H1 (cell line): ENCODE measurements at places on chromosomes 4 and X. TPM values are rescaled to one million over a fixed set of nuclear protein-coding genes. Genes with fewer than 3 reads are reported as not detected.

DNA sequence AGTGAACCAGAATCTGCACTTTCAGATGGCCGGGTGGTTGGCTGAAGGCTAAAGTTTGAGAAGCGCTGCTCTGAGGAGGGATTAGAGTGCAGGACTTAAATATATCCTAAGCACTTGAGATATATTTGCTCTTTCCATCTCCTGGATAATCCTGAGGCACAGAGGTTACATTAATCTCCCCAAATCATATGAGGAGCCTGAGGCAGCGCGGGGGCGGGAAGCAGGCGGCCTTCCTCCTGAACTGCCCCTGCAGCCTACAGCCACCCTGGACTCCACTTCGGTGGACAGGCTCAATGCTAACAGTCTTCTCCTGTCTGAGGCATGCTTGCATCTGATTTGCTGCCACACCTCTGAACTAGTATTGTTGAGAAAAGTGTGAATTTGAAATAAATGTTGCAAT is 72.5 kb downstream of the AFAP1 start:
- peaks cover 4% of the 10 kb centered on the region for H3K4me1 ChIP-seq
- no peaks in the 10 kb centered on the region for H3K27me3 ChIP-seq
- H3K4me3 ChIP-seq, result no peak overlapping the region
- H3K27ac ChIP-seq, result no peak overlapping the region
- peaks cover 13% of the 10 kb centered on the region for H3K36me3 ChIP-seq
- DNase-seq, result no peak

Gene EVC2
- polyA plus RNA-seq, result 0.73 and 1.4 TPM in 2 replicates

GRCh38 chrX:132188175-132188574 is 31.1 kb downstream of the RAP2C start:
- no peak overlapping the region for H3K27ac ChIP-seq
- no peaks in the 10 kb centered on the region for H3K27me3 ChIP-seq
- H3K36me3 ChIP-seq, result no peaks in the 10 kb centered on the region
- no peak for DNase-seq
- H3K4me3 ChIP-seq, result no peak overlapping the region

Gene NUDT10
- polyA plus RNA-seq, result 14.4 and 18.2 TPM in 2 replicates

DNA sequence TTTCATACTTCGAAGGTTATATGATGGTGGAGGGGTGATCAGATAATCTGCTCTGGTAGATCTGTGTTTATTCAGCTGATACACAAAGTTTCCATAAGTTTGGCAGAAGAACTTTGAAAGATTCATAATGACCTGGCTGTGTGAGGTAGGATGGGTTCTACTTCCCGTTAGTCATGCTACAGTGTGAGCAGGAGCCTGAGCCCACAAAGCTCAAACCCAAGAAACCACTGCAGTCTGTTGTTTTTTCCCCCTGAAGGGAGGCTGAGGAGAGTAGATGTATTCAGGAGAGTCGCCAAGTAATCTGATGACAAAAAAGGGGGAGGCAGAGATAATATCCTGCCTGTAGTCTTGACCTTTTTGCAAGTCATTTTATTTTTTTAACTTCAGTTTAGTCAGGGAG is 52.8 kb upstream of the PPP3CA start:
- H3K4me3 ChIP-seq, result no peak overlapping the region
- DNase-seq, result no peak
- H3K4me1 ChIP-seq, result no peaks in the 10 kb centered on the region
- H3K36me3 ChIP-seq, result no peaks in the 10 kb centered on the region
- no peaks in the 10 kb centered on the region for H3K27me3 ChIP-seq
- no peak overlapping the region for H3K27ac ChIP-seq

Gene GPR82
- polyA plus RNA-seq, result not detected in 2 replicates

GRCh38 chrX:44785652-44786051 is 58.2 kb upstream of the DUSP21 start:
- H3K4me3 ChIP-seq, result no peak overlapping the region
- H3K36me3 ChIP-seq, result no peaks in the 10 kb centered on the region
- H3K27ac ChIP-seq, result no peak overlapping the region
- no peaks in the 10 kb centered on the region for H3K4me1 ChIP-seq

Gene EDA
- 7.5 and 7.8 TPM in 2 replicates for polyA plus RNA-seq

Gene DACH2
- polyA plus RNA-seq, result 1.0 and 1.6 TPM in 2 replicates

DNA sequence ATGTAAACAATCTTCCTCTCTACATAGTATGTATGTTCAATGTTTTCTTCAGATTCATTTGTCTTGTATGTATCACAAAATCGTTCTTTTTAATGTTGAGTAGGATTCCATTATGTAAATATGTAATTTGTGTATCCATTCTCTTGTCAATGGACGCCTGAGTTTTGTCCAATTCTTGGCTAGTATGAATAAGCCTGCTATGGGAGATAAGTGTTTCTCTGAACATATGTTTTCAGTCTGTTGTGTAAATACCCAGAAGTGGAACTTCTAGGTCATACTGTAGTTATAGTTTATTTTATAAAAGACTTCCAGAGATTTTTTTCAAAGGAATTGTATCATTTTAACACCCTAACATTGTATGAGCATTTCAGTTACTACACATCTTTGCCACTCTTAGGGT is 2.8 kb downstream of the SMIM31 start:
- no peaks in the 10 kb centered on the region for H3K36me3 ChIP-seq
- H3K27ac ChIP-seq, result no peak overlapping the region
- DNase-seq, result no peak
- H3K4me3 ChIP-seq, result no peak overlapping the region
- no peaks in the 10 kb centered on the region for H3K4me1 ChIP-seq

GRCh38 chr4:153067376-153067775 is 131.3 kb downstream of the FHDC1 start:
- H3K4me3 ChIP-seq, result no peak overlapping the region
- no peak overlapping the region for H3K27ac ChIP-seq
- peaks cover 2% of the 10 kb centered on the region; the same call in 1 of the 2 replicates for H3K4me1 ChIP-seq
- no peak for DNase-seq
- H3K36me3 ChIP-seq, result no peaks in the 10 kb centered on the region
- H3K27me3 ChIP-seq, result no peaks in the 10 kb centered on the region

Gene TBC1D8B
- polyA plus RNA-seq, result 0.71 and 0.91 TPM in 2 replicates

- H3K4me3 ChIP-seq, result no peak overlapping the region
- H3K36me3 ChIP-seq, result no peaks in the 10 kb centered on the region
- no peaks in the 10 kb centered on the region; the same call in 1 of the 2 replicates for H3K4me1 ChIP-seq
- no peak overlapping the region for H3K27ac ChIP-seq
Measured at GRCh38 chr4:55336138-55337034, 9.7 kb upstream of the SRD5A3 start.

DNA sequence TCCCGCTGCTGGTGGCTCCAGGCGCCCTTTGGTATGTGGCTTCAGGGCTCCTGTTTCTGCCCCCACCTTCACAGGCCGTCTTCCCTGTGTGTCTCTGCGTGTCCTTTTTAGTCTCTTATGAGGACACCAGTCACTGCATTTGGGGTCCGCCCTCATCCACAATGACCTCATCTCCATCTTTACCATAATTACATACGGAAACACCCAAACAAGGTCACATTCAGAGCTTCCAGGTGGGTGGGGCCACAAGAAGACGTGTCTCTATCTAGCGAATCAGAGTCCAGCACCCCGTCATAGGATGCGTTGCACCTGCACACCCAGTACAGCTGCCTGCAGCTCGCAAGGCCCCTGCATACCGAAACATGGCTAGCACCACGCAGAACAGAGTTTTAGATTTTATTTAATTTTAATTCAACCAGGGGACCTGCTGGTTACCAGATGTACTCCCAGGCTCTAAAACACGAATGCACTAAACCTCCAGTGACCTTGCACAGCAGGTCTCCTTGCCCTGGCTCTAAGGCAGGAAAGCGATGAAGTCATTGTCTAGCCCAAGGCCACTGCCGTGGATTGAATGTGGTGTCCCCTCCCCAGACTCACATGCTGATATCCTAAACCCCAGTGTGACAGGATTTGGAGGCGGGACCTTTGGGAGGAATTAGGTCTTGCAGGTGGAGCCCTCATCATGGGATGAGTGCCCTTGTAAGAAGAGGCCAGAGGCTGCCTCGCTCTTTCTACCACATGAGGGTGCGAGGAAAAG is 30.3 kb downstream of the ABLIM2 start:
- H3K36me3 ChIP-seq, result no peaks in the 10 kb centered on the region
- H3K4me1 ChIP-seq, result peaks cover 14% of the 10 kb centered on the region
- H3K27me3 ChIP-seq, result no peaks in the 10 kb centered on the region
- no peak for DNase-seq
- H3K27ac ChIP-seq, result no peak overlapping the region

DNA sequence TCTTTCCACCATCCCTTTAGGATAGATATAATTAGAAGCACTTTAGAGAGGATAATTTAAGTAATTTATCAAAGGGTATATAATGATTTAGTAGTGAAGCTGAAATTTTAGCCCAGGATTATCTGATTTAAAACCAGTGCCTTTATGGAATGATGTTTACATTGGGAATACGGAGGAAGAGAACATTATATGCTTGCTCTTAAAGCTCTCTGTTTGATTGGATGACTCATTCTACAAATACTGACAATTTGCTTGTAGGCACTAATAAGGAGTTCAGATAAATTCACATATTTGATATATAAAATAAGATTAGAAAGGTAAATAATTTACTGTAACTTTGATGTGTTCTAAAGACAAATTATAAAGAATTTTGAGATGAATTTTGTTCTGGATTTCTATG is 84.7 kb downstream of the SH3BGRL start:
- H3K27ac ChIP-seq, result no peak overlapping the region
- no peak for DNase-seq
- H3K4me1 ChIP-seq, result no peaks in the 10 kb centered on the region
- no peak overlapping the region for H3K4me3 ChIP-seq
- H3K36me3 ChIP-seq, result no peaks in the 10 kb centered on the region

DNA sequence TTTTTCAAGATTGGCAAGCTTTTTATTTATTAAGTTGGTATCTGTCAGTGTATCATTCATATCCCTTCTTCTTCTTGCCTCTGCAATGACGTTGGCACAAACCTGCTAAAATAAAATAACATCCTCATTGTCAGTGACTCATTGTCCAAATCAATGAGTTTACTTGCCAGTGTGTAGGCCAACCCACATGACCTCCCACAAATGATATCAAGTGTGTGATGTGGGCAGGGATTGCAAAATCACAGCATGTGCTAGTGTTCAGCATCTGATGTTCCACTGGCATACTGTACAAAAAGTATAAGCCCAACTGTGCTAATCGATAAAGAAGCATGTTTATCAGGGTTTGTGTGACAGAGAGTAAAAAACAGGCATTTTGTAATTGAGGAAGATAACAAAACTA is 25.5 kb downstream of the GPAT3 start:
- no peak overlapping the region for H3K4me3 ChIP-seq
- H3K4me1 ChIP-seq, result no peaks in the 10 kb centered on the region
- DNase-seq, result no peak
- no peaks in the 10 kb centered on the region for H3K36me3 ChIP-seq
- H3K27me3 ChIP-seq, result no peaks in the 10 kb centered on the region
- no peak overlapping the region for H3K27ac ChIP-seq
